ENCODE measurements at places on chromosomes 7 and 10. TPM values are rescaled to one million over a fixed set of nuclear protein-coding genes. Genes with fewer than 3 reads are reported as not detected.

DNA sequence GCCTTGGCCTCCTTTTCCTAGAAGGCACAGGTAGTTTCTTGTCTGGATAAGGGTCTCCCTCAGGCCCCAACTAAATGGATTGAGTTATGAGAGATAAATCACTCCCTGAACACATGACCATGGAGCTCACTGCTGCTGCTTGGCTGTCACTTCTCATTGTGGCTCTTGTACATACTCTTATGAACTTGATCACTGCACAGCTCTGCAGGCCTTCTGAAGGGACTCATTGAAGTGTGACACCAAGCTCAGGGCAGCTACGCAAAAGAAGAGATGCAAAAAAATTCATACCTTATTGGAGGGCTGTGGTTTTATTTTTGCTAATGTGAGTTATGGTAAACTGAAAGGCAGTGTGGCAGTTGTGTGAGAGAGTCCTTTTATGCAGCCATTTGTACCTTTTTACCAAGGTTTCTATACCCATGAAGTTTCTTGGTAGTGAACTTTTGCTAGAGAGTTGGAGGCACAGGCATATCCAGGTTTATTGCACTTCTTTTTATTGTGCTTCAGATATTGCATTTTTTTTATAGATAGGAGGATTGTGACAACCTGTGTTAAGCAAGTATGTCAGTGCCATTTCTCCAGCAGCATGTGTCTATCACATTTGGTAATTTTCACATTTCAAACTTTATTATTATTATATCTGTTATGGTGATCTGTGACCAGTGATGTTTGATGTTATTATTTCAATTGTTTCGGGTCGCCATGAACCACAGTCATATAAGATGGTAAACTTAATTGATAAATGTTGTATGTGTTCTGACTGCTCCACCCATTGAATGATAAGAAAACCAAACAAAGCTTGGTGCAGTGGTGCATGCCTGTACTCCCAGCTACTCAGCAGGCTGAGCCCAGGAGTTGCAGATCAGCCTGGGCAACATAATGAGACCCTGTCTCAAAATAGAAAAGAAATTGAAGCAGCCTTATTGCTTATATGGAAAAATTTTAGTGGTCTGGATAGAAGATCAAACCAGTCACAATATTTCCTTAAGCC is 100.6 kb downstream of the LRRC4 start:
- no peaks in the 10 kb centered on the region for H3K27me3 ChIP-seq
- no peak overlapping the region for H3K27ac ChIP-seq
- H3K4me1 ChIP-seq, result peaks cover 11% of the 10 kb centered on the region
- peaks cover 45% of the 10 kb centered on the region for H3K36me3 ChIP-seq
- H3K4me3 ChIP-seq, result no peak overlapping the region

DNA sequence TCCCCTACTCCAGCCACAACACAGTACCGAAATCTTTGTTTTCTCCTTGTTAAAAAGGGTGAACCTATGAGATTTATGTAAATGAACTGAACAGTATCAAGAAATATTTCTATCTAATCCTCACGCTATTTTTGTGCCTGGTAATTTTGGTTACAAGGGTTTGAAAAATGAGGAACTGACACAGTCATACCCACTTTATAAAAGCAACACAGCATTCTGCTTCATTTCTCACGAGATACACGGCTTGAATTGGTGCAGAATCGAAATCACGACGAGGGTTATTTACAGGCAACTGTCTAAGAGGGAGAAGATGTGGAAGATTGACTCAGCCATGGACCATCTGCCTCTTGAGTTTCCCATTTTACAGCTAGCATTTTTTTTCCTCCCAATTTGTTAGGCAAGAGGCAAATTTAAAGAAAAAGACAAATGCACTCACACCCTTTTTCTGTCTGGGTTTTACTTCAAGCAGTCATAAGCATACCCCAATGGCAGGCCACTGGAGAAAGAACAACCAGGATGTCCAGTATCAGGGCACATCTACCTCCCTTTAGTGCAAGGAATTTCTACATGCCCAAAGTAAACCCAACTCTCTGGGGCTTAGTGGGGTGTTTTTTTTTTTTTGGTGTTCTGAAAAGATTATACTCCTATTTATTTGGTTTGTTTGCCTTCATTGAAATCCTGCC is 108.1 kb downstream of the ITGB8 start:
- no peaks in the 10 kb centered on the region for H3K36me3 ChIP-seq
- H3K4me3 ChIP-seq, result no peak overlapping the region
- H3K27ac ChIP-seq, result no peak overlapping the region

- H3K36me3 ChIP-seq, result no peaks in the 10 kb centered on the region
- no peak for DNase-seq
- H3K4me3 ChIP-seq, result no peak overlapping the region
- H3K4me1 ChIP-seq, result no peaks in the 10 kb centered on the region
These were observed 28.7 kb downstream of the FRMD4A start for GRCh38 chr10:14302035-14302434.

CPXM2 gene
- total RNA-seq, result not detected

NUTM2E gene
- 0.12 TPM for total RNA-seq

- H3K36me3 ChIP-seq, result no peaks in the 10 kb centered on the region
- H3K27ac ChIP-seq, result no peak overlapping the region
- H3K27me3 ChIP-seq, result no peaks in the 10 kb centered on the region
- no peaks in the 10 kb centered on the region for H3K4me1 ChIP-seq
These were observed 462.8 kb upstream of the ZWINT start for GRCh38 chr10:56823849-56824248.

NXPH1 gene
- total RNA-seq, result not detected

PDK4 gene
- total RNA-seq, result not detected

- no peak overlapping the region for H3K4me3 ChIP-seq
- no peaks in the 10 kb centered on the region for H3K27me3 ChIP-seq
- H3K36me3 ChIP-seq, result peaks cover 5% of the 10 kb centered on the region
These were observed 17.5 kb downstream of the CDK13 start for GRCh38 chr7:39967406-39968161.

DNA sequence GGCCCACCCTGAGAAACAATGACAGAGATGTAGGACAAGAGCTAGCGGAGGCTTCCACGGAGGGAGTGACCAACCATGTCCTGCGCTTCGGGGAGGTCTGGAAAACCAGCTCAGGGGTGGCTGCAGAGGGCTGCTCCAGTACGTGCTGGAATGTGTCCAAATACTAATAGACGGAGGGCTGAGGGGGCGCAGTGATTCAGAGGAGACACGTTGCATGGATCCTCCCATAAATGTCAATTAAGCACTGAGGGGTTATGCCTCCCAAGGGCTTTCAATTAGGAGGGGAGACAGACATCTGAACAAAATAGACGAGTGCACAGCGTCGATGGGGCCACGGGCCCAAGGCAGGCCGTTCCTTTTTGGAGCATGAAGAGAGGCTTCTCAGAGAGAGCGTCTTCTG is 51.0 kb upstream of the NPS start:
- no peak for DNase-seq
- no peak overlapping the region for H3K4me3 ChIP-seq
- no peaks in the 10 kb centered on the region for H3K36me3 ChIP-seq
- no peak overlapping the region for H3K27ac ChIP-seq

DNA sequence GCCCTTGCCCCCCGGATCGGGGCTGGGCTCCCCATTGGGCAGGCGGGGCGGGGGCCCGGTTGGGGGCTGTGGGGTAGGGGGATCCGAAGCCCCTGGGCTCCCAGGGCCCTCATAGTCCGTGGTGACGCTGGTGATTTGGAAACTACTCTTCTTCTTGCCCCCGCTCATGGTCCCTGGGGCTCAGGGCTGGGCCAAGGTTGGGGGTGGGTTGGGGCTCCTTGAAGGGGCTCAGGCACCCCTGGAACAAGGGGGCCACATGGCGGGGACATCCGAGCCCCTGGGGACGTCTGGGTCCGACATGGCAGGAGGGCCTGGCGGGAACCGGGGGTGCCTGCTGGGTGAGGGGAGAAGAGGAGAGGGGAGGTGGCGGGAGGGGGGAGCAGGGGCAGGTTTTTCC is 1.1 kb downstream of the TSC22D4 start:
- no peak for DNase-seq
- peaks cover 31% of the 10 kb centered on the region for H3K36me3 ChIP-seq
- H3K4me3 ChIP-seq, result peak overlapping the region; percentile 95
- H3K4me1 ChIP-seq, result peaks cover 50% of the 10 kb centered on the region
- peak overlapping the region; percentile 95 for H3K27ac ChIP-seq

GRCh38 chr7:29806208-29806994 is at the start of gene WIPF3:
Gene WIPF3 (plus strand): TSS chr7:29806508. CDS start chr7:29834725, 28,217 bp downstream.
- no peak within 1 kb of the TSS for H3K27ac ChIP-seq
- no peaks in the 10 kb centered on the region for H3K36me3 ChIP-seq
- DNase-seq, result no peak
- H3K4me1 ChIP-seq, result peaks cover 5% of the 10 kb centered on the region

PIK3CG gene
- total RNA-seq, result 10.9 TPM

- H3K4me1 ChIP-seq, result peaks cover 16% of the 10 kb centered on the region
- no peaks in the 10 kb centered on the region for H3K36me3 ChIP-seq
- no peaks in the 10 kb centered on the region for H3K27me3 ChIP-seq
- H3K4me3 ChIP-seq, result no peak overlapping the region
- no peak overlapping the region for H3K27ac ChIP-seq
These were observed 140.6 kb downstream of the ALOX5 start for GRCh38 chr10:45514291-45515270.
